ENCODE measurements at places on chromosomes 6 and 20.

DNA sequence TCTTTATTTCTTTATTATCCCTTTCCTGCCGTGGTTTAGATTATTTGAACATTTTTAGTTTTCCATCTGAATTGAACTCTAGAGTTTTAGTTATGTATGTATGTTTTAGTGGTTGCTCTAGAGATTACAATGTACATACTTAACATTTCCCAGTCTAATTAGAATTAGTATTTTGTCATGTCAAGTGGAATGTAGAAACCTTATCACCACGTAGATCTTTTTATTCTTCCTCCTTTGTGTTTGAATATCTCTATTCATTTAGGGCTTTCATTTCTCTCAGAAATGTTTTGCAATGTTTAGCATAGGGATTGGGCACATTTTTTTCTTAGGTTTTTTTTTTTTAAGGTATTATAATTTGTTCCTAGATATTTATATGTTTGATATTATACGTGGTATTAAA, 73.1 kb upstream of the EZR start:
- DNase-seq: no peak

- DNase-seq: no peak
These were observed 75.5 kb upstream of the SCP2D1 start for GRCh38 chr20:18738055-18738454.

DNA sequence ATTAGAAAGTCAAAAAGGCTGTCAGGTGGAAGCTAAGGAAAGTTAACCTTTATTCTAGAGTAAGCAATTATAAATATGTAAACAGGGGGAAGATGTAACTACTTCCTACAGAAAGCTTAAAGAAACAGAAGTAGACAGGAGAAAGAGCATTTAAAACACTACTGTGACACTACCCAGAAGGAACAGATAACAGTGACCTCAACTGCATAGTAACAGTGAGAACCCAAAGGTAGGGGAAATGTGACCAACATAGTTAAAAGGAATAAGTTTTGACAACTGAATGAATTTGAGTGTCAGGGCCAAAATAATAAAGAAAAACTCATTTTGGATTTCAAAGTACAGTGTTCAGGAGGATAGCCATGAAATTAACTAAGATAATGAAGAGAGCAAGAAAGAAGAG, 43.5 kb downstream of the IBTK start:
- DNase-seq: no peak

DNA sequence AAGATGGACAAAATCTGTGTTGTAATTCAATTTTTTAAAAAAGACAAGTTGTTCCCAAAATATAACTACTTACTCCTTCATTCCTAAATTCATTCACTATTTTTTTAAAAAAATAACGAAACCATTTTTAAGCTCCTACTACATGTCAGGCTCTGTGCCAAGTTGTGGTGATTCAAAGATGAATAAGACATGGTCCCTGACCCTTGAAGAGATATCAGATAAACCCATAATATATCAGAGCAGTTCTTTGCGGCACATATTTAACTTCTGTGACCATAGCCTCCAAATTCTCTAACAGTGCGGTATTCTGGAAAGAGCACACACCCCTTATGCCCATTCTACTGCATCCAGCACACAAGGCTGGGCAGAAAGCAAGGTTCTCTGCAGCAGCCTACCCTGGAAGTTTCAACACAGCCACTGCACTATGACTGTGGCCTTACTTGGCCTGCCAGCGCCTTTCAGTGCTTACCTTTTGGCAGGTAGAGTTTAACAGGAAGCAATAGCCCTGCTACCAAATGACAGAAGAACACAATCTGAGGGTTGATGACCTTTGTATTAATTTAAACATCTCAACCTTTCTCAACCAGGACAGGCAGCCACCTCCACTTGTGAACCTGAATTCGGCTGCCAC, 406.5 kb downstream of the BTBD9 start:
- DNase-seq: no peak

GRCh38 chr20:50338479-50339391, 148.1 kb downstream of the CEBPB start:
- DNase-seq: peak; percentile 94

DNA sequence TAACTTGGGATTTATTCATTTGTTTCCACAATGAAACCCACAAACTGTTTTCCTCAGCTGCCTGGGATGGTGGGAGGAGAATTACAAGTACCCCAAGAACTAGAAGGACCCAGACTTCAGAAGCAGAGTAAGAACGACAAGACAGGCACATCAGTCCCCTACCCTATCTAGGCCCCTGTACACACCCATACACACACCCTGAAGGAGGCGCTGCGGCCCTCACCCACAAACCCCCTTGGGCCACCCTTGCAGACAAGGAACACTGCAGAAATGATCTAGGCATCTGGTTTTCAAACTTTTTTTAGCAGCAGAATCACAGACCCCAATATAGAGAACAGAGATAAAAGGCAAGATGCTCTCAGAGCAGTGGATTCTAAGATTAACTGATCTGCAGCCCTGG, 55.0 kb downstream of the TRERF1 start:
- no peak for DNase-seq

DNA sequence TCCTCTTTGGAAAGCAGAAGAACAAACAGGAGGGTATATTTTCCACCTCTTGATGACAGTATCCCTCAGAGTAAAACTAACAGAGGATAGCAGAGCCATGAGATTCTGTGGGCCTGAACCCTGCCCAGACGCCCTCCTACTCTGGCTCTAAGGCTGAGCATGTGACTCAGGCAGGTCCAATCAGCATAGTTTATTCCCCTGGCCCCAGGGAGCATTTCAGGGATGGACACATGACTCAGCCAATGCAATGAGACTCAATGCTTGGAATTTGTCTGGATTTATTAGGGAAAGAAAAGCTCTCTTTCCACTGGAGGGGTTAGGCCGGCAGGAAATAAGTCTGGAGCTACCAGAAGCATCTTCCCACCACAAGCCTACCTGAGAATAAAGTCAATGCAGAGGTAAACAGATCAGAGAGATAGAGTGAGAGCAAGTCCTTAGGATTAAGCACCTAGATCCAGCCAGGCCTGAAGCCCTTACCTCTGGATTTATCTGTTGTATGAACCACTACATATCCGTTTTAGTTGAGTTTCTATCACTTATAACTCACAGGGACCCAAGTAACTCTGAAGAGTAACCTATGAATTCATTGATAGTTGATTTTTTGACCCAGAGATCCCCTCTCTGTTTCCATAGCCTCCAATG, 68.2 kb upstream of the EYA2 start:
- DNase-seq: no peak

DNA sequence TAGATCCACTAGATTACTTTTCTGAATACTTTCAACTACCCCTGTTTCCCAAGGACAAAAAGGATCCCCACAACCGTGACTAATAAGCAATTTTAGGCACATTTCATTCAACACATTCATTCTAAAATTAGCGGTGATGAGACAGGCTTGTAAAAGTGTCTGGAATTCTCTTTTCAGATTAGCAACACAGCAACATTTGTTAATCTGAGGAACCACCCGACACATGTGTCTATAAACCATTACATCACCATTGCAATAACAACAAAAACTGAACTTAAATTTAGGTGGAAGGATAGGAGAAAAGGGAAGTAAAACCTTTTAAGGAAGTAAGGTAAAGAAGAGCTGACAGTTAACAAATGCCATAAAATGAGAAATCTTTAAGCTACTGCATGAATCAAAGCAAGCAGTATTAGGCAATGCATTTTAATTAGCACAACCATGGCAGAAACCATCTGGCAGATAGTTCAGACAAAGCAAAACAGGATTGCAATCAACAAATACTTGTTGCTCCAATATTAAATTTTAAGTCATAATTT, 49.1 kb downstream of the MAP3K7 start:
- peak; percentile 85 for DNase-seq

GRCh38 chr6:25010902-25011625, 75.3 kb upstream of the RIPOR2 start:
- DNase-seq: no peak

DNA sequence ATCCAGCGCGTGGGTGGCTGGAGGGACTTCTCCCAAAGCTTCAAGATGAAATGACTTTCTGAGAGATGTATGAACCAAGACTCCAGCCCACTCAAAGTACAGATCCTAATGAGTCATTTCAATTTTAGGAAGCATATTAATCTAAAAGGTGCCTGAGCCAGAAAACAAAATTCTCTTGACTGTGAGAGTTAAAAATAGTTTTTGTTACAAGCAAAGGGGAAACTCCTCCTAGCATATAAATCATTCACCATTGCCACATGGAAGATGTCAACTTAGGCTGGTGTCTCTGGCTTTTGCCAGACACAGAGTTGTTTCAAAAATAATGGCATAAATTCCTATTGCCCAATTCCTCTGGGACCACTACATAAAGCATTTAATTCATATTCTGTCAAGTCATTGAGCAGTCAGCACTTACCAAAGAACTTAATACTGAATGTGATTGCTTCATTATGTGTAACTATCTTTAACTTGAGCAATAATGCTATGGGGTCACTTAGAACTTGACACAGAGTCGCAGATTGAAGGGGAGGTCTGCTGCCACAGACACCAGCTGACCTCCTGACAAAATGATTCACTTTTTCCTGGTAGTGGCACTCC, 280.6 kb downstream of the SLC35F1 start:
- no peak for DNase-seq

- peak; percentile 58 for DNase-seq
These were observed 347.8 kb upstream of the PLCB4 start for GRCh38 chr20:8721098-8721497.

DNA sequence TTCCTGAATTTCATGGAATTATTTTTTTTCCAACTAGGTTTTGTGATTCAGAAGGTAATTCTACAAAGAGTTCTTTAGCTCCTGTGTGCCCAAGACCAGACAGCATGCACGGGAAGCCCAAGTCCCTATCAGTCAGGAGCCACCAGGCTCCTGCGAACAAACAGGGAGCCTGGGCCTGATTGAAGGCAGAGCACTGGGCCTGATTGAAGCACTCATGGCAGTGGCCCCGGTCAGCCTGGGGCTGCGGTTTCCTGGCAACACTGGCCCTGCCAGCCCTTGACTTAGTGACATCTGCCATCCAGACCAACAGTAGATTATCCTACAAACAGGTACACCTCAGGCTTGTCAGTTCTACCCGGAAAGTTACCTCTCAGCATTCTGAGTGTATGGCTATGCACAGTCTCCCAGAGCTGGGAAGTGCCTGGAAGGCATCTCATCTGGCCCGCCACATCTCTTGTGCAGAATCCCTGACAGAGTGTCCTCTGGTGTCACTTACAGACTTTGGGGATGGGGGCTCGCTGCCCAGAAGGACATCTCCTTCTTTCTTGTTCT, 133.8 kb downstream of the VEGFA start:
- DNase-seq: no peak

DNA sequence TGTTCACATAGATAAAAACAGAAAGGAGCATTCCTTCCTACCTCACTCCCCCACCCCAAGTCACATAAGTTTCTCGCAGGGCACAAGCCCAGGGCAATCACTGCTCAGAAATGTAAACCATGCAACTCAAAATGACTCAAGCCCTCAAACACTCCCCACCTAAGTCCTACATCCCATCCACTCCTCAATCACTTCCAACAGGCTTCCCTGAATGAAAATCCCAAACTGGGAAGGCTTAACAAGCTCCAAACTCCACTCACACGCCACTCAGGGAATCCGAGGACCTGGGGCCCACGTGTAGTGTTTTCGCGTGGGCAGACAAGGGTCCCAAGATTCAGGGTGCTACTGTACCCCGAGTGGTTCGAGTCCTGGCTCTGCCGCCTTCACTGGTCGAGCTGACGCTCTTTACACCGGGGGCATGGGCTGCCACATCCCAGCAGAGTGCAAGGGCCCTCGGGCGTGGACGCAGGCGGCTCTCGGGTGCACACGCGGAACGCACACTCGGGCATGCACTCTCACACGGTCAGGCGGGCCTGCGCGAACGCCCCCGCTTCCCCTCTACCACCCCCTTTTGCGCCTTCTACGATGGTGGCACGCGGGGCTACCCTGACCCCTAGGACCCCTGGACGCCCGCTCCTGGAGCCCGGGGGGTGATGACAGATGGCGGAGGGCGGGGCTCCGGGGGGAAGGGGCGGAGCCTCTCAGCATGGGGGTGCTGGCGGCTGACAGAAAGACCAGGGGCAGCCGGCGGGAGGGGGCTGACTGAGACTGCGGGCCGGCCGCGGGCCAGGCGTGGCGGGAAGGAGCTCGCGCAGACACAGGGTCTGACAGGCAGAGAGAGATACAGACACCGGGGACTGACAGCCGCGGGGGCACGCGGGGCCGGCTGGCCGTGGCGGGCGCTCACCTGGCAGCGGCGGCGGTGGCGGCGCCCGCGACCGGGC, 657 bp downstream of the ZHX3 start:
- DNase-seq: peak; percentile 65
